ENCODE measurements at places on chromosomes 6 and 20. TPM values are rescaled to one million over a fixed set of nuclear protein-coding genes. Genes with fewer than 3 reads are reported as not detected.

The TNF gene
- 4.4 TPM for total RNA-seq

The CAGE1 gene
- total RNA-seq, result not detected

The CLDN20 gene
- total RNA-seq, result not detected

The EPB41L1 gene
- 33.9 TPM for total RNA-seq

The RPS6KA2 gene
- total RNA-seq, result 249 TPM

The ATF6B gene
- total RNA-seq, result 46.3 TPM

The LKAAEAR1 gene
- total RNA-seq, result not detected

The CFAP61 gene
- total RNA-seq, result not detected

The CEP57L1 gene
- total RNA-seq, result 17.3 TPM

The HRH3 gene
- total RNA-seq, result not detected

The KHDC1 gene
- 2.9 TPM for total RNA-seq

The CPNE5 gene
- total RNA-seq, result 25.7 TPM

The ADGRF1 gene
- total RNA-seq, result 0.82 TPM

The TMEM242 gene
- total RNA-seq, result 6.0 TPM

The DBNDD2 gene
- total RNA-seq, result 21.7 TPM

The C2 gene
- total RNA-seq, result not detected

The TOX2 gene
- 28.4 TPM for total RNA-seq

The MYO6 gene
- 46.6 TPM for total RNA-seq

The ENPP4 gene
- 4.9 TPM for total RNA-seq

The LGSN gene
- total RNA-seq, result not detected

The TSHZ2 gene
- 0.63 TPM for total RNA-seq

The BTN1A1 gene
- total RNA-seq, result not detected

The RING1 gene
- 9.6 TPM for total RNA-seq

The FNDC1 gene
- not detected for total RNA-seq

The LY6G6C gene
- not detected for total RNA-seq

The DNAAF9 gene
- 18.8 TPM for total RNA-seq

The C20orf202 gene
- total RNA-seq, result not detected

The SLC17A3 gene
- total RNA-seq, result not detected

The BANF2 gene
- total RNA-seq, result not detected

The MCHR2 gene
- not detected for total RNA-seq

The PAK5 gene
- not detected for total RNA-seq

The GMNN gene
- total RNA-seq, result 20.0 TPM

The GRM1 gene
- total RNA-seq, result 0.05 TPM
